ENCODE measurements at places on chromosomes 13 and 19. TPM values are rescaled to one million over a fixed set of nuclear protein-coding genes. Genes with fewer than 3 reads are reported as not detected.
A peak's percentile ranks its signal among the peaks of the same experiment; 100 is the strongest.

DNA sequence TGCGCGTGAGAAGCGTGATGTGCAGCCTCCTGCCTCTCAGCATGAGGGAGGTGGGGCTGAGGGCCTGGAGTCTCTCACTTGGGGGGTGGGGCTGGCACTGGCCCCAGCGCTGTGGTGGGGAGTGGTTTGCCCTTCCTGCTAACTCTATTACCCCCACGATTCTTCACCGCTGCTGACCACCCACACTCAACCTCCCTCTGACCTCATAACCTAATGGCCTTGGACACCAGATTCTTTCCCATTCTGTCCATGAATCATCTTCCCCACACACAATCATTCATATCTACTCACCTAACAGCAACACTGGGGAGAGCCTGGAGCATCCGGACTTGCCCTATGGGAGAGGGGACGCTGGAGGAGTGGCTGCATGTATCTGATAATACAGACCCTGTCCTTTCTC is 8.7 kb downstream of the CD177 start:
- no peak for DNase-seq

DNA sequence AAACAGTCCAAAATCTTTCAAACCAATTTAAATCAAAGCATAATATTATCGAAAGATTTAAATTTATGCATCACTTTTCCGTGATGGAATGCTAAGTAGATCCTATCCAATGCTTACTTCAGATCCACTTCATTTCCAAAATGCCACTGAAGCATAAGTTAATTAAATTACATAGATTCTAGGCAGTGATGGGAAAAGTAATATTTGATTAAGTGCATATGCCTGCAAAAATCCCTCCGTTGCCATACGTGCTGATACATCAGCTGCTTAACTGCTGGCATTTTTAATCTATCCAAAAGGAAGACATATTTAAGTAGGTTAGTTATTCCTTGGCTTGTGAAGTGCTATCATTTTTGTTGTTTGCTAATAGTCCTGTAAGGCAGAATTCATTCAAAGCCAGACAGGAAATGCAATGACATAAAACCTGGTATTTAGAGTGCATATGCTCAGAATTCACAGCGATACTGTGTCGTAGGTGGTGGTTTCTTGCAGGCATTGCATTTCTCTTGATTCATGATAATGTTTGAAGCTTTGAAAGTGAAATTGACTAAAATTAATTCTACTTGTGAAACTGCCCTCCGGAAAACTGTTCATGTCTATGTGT is 738.3 kb upstream of the GPC6 start:
- DNase-seq, result no peak

DNA sequence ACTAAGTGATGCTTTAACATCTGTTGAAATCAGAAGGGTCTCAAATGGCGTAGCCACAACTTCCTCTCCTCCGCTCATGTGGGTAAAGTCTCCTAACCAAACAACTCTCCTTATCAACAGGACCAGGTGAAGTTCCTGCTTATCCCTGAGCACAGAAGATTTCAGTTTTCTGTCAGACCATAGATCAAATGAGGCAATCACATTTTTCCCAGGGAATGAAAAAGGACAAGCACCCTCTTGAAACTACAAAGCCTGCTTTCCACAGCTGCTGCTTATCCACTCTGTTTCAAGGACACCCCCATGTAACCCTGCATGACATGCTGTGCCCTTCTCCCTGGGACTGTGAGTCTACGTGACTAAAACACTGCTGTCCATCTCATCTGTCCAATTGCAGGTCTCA is 788.3 kb upstream of the SLITRK5 start:
- DNase-seq, result no peak

- no peak for DNase-seq
Observed at GRCh38 chr13:48264058-48264457, 31.1 kb downstream of the ITM2B start.

- peak; percentile 42 for DNase-seq
Observed at GRCh38 chr19:1650650-1651567, 1.5 kb downstream of the TCF3 start.

DNA sequence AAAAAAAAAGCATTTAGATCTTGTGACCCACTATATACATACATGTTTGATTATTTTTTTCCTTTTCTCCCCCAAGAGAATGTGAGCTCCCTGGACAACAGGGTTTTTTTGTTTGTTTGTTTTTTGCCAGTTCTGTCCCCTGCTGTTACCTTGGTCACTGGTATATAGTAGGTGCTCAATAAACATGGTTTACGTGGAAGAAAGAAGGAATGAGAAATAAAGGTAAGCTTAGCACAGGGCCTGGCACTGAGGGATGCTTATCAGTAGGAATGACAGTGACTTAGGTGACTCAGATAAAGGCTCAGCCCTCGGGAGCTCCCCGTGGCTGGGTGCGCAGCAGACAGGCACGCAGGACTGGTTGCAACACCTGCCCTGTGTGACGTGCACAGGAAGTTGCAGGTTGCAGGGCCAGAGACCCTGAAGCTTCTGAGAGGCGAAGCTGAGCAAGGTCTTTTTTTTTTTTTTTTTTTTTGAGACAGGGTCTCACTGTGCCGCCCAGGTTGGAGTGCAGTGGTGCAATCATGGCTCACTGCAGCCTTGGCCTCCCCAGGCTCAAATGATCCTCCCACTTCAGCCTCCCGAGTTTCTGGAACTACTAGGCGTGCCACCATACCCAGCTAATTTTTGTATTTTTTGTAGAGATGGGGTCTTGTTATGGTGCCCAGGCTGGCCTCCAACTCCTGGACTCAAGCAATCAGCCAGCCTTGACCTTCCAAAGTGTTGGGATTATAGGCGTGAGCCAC is 10.3 kb upstream of the PAK4 start:
- DNase-seq, result no peak

GRCh38 chr19:50003810-50004419 is 21.3 kb downstream of the VRK3 start:
- DNase-seq, result peak; percentile 66

DNA sequence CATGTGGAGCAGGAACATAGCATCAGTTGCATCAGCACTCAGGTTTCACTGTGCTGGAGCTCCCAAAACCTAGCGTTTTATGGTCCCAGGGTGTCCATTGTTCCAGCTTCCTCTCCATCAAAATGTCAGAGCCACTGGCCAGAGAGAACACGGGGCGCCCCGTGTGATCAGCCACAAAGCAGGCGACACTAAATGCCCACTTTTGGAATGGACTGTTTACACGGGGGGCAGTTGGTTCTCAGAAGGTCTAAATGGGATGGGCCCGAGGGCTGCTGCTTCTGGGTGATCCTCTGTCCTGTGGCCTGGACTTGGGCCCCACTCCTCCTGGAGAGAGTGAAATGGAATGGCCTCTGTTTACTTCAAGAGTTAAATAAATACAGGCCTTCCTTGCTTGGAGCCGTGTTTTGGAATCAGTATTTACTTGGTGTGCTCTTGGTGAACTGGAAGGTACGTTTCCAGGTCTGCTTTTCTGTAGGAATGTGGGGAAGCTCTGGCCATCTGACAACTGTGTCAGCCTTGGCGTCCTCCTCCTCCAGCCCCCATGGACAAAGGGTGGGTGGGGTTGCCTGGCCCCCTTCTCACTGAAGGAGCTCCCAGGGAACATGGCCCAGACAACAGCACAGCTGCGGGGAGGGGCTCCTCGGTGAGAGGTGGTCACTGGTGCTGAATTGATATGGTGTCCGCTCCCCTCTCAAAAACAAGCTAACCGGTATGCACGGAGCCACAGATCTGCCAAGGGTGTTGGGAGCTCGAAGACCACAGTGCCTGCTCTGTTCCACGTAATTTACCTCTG is 16.1 kb upstream of the MCF2L start:
- no peak for DNase-seq

- no peak for DNase-seq
Observed at GRCh38 chr13:54194233-54195024, 1165.8 kb downstream of the OLFM4 start.

DNA sequence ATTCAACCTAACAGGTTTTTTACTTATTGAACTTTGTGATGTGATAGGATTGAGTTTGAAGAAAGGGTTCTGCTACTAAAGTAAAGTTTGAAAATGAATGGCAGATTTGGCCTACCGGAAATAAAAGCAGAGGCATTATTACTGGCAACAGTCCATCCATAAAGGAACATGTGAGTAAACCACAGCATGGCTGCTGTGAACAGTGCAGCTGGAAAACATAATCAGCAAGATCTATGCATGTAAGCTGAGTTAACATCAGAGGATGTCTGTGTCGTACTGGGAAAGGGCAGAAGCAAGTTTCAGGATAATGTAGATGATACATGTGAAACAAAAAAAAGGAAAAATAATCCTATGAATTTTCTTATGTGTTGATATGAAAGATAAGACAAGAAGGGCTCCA is 87.6 kb downstream of the CYSLTR2 start:
- peak; percentile 37 for DNase-seq

DNA sequence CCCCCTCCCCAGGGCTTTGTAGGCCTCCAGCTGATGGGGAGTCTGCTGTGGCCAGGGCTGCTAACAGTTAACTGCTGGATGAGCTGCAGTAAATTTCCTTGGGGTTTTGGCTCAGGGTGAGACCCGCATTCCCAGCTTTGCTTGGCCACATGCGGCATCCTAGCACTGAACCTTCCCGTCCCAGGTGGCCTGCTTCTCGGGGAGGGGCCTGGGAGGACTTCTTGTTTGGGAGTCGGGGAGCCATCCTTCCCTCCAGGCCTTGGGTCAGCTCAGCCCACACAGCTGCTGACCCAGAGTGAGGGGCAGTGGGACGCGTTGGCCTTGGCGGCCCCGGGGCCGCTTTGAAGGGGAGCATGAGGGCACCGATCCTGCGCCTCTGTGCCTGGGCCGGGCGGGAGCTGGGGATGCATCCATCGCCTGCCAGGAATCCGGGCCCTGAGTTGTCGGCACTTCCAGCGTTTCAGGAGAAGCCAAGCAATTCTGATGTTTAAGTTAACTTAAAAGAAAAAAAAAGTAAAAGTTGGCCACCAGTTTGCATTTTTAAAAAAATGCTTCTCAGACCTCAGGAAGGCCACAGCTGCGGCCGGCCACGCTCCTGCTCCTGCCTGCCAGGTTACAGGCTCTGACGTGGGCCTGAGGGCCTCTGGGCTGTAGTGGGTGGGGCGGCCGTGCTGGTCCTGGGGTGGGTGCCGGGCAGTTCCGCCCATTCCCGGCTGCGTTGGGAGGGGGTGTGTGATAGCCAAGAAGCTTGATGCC is 27.7 kb downstream of the CRTC1 start:
- DNase-seq, result no peak

The URAD gene
- not detected for polyA plus RNA-seq

The TMEM59L gene
- polyA plus RNA-seq, result 0.60 TPM

The RASIP1 gene
- 66.2 TPM for polyA plus RNA-seq

The ANKLE1 gene
- 2.8 TPM for polyA plus RNA-seq

The ATXN8OS gene
- polyA plus RNA-seq, result not detected

The CGB8 gene
- polyA plus RNA-seq, result not detected

The VSTM1 gene
- not detected for polyA plus RNA-seq

The CPT1C gene
- polyA plus RNA-seq, result 80.8 TPM

The KLHL1 gene
- not detected for polyA plus RNA-seq

All from endothelial cell of umbilical vein (primary cell).